ENCODE measurements at places on chromosomes 7 and 10.

DNA sequence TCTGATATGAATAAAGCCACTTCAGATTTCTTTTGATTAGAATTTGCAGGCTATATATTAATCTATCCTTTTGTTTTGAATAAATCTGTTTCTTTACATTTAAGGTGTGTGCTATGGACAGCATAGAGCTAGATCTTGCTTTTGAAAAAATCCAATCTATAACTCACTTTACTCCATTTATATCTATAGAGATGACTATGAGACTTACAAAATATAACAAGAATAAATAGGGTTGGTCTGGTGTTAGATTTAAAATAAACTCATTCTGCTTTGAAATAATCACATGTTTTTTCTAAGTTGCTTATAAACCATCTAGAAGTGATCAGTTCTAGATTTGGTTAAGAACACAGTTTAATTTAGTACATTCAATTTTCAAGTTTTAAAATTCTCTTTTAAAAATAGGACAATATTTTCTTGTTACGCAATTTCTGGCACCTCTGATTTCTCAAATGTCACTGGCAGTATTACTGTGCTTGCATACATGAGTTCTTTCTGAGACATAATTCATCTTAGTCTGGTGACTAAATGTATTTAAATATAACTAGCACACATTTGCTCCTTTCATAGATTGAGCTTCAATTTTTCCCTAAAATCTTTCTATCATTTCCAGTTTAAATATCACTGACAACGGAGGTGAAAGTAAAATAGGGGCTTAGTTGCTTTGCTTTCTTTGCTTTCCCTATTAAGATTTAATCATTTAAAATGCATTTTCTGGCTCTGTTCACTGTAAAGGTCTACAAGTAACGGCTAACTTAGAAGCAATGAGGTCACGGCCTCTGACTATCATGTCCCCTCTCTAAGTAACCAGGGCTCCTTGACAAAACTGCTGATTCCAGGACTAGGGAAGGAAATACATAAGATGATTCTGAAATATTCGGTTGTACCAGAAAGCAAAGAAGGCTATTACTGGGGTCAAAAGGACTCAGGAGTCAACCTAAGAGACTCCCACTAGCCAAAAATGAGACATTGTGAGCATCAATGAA is 89.3 kb downstream of the ICA1 start:
- DNase-seq, result no peak

- DNase-seq, result no peak
Observed at GRCh38 chr10:131271195-131271880, 40.2 kb downstream of the TCERG1L start.

DNA sequence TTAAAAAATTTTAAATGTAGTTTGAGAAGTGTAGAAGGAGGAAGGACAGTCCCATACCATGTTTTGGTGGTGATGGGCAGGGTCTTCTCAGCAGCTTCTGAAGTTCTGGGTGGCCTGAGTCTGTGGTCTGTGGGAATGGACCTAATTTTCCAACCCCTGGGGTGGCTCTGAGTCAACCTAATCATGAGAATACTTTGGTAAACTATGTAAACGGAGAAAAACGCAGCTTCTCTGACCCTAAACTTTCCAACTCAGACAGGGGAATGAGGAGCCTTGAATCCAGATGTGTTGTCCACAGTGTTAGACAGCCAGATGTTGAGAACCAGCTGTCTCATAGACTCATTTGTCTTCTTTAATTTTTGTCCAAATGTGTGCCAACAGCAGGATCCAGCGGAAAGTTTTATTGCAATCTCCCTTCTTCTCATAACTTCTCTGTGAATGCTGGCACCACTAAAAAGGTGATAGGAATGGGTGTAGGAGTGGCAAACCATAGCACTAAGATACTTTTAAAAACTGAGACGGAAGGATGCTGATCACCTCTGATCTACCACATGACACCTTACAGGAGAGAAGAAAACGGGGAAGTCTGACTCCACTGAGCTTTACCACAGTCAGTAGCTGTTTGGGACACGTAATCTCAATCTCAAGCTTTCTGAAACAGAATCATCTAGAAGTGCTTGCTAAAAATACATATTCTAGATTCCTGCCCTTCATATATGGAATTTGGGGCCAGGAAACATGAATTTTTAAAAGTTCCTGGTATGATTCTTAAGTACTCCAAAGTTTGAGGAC is 90.5 kb upstream of the PHYHIPL start:
- DNase-seq, result no peak

GRCh38 chr7:70596598-70596913 is 535.4 kb upstream of the GALNT17 start:
- no peak for DNase-seq

- peak; percentile 55 for DNase-seq
Observed at GRCh38 chr10:106189292-106189691, 975.2 kb downstream of the SORCS1 start.

- no peak for DNase-seq
Observed at GRCh38 chr7:81207801-81208200, 288.9 kb upstream of the SEMA3C start.

DNA sequence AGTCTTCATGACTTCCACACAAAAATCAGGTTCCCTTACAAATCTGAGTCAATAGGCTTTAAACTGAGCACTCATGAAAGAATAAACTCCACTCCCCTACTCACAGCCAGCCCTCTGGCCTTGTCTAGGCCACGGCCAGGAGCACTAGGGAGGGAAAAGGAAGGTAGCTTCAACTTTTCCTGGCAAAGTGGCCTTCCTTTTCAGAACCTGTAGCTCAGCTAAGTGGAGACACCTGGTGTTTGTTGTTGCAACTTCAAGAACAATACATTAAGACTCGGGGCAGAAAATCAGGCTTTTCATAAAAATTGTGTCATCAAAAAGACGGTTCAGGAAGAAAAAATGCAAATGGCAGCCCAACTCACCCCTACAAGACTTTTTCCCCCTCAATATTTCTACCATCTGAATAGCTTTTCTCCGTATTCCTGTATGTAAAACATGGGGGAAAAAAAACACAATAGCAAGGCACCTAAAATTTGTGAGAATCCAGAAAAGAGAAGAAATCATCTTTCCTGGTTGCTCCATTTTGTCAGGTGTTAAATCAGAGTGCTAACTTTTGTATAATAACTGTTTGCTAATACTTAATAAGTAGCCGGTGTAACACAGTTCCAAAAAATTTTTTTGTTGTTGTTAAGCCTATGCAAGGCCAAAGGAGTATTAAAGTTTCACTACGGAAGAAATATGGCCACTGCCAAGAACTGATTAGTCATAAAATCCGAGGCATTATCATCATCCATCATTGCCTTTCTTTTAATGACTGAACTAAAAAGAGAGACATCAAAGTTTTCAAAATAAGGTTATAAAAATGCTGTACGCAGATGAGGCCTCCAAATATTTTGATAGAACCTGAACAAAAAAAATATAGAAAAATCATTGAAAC is 66.2 kb upstream of the ARID5B start:
- peak; percentile 75 for DNase-seq

DNA sequence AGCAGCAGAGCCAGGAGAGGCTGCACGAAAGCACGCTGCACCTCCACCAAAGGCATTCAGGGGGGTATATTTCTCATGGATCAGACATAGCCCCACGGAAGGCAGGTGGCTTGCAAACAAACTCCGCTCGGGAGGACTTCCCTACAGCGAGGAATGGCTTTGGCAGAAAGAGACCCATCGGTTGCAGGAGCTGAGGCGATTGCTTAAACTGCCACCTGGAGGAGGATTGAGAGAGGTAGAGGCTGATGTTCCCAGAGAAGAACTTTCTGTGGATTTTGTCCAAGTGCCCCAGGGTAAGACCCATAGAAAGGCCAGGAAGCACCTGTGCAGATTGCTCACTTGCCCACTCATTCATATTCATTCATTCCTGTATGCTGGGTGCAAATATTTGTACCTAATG is 89.1 kb downstream of the NEUROD6 start:
- DNase-seq, result no peak

- DNase-seq, result no peak
Observed at GRCh38 chr7:70726951-70727378, 405.0 kb upstream of the GALNT17 start.

DNA sequence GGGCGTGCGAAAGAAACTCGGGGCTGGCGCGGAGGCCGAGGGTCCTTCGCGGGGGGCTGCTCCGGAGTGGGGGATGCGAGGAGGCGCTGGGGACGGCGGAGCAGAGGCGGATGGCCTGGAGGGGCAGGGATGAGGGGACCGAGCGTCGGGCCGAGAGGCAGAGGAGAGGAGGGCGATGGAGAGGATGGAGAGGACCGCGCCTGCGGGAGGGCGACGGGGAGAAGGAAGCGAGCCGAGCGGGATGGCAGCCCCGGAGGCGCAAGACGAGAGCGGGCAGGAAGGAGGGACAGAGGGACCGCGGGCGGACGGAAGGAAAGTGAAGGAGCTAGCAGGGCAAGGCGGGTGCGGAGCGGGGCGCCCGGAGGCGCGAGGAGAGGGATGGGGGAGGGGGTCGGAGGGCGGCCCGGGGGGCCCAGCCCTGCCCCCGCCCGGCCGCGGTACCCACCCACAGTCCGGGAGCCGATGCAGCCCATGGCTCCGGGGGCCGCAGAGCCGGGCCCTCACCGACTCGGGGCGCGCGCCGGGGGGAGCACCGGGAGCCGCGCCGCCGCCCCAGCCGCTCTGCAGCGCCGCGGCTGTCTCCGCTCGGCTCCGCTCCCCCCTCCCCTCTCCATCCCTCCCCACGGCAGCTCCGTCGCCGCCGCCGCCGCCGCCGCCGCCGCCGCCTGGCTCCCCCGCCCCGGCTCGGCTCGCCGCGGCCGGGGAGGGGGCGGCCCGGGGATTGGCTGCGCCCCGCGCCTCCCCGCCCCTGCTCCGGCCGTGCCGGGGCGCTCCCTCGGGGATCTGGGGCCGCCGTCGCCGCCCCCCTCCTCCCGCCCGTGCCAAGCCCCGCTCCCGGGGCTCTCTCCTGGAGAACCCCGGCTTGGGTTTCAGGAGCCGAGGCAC is at the start of gene FAM131B:
Gene FAM131B (minus strand): TSS at position 583 of the 885 bp plus-strand sequence. CDS start 110 bp downstream, at position 473.
- DNase-seq, result no peak

DNA sequence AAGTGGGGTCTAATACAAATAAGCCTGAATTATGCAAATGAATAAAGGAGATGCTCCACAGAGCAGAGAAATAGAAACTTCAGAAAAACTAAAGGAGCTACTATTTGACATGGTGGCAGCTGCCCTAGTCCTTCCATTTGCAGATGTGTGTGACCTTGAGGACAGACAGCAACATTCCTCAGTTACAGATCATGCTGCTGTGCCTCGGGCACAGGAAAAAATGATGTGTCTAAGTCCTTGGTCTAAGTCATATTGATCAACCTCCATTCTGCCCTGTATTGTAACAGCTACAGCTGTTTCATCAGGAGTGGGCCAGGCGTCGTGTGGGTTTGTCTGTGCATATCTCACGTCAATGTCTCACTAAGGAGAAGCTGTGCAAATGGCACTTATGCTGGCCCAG is 710.4 kb downstream of the TNS3 start:
- no peak for DNase-seq

DNA sequence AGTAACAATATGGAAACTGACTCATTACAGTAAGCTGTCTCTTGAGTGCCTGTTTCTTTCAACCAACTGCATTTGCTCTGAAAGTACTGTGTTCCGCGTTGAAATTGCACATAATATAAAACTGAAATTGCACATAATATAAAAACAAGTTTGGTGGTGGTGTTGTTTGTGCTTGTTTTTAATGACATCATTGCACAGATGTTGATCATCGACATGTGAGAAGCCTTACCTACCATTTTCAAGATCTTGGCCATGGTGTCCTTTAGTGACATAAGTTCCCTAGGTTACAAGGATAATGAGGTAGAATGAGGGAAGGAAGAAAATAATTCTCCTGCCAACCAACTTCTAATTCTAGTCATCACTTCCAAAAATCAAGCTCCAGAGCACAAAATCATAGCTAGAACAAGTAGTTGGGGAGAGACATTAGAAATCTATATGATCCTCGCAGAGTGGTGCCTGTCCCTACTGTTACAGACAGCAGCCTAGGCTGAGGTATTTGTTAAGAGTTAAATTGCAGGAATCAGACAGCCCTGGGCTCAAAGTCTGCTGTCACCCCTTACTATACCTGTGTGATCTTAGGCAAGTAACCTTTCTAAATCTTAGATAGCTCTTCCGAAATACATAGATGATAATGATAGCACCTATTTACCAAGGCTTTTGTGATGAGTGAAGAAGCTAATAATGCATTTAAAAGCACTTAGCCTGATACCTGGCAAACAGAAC is 29.3 kb downstream of the DOCK4 start:
- DNase-seq, result no peak

DNA sequence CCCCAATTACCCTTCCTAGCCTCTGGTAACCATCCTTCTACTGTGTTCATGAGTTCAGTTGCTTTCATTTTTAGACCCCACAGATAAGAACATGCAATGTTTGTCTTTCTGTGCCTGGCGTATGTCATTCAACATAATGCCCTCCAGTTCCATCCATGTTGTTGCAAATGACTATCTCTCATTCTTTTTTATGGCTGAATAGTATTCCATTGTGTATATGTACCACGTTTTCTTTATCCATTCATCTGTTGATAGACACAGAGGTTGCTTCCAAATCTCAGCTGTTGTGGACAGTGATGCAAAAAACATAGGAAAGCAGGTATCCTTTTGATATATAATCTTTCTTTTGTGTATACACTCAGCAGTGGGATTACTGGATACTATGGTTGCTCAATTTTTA is 51.2 kb downstream of the RAPGEF5 start:
- no peak for DNase-seq

DNA sequence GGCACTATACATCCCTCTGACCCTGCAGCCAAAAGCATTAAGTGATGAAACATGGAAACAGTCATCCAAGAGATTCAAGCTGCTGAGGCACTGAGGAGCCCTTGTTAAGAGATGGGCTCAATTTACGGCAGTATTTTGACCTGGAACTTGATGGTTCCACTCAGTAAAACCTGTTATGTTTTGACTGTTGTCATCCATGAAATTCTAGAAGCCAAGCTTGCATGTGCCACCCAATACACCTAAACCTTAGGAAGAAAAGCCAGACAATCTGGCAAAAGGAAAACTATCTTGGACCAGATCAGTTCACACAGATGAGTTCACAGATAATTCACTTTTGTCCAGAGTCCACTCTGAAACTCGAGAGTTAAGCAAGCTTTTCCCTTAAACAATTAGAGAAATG is 53.2 kb downstream of the ICA1 start:
- no peak for DNase-seq

DNA sequence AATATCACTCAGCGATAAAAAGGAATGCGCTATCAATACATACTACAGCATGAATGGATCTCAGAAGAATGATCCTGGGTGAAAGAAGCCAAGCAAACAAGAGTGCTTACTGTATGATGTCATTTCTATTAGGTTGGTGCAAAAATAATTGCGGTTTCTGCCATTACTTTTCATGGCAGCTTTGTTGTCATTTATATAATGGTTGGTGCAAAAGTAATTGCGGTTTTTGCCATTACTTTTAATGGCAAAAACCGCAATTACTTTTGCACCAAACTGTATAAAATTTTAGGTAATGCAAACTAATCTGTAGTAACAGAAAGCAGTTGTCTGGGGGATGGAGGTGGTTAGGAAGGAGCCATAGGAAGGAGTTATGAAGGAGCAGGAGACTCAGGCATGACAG is 318.3 kb upstream of the ZMIZ1 start:
- no peak for DNase-seq

DNA sequence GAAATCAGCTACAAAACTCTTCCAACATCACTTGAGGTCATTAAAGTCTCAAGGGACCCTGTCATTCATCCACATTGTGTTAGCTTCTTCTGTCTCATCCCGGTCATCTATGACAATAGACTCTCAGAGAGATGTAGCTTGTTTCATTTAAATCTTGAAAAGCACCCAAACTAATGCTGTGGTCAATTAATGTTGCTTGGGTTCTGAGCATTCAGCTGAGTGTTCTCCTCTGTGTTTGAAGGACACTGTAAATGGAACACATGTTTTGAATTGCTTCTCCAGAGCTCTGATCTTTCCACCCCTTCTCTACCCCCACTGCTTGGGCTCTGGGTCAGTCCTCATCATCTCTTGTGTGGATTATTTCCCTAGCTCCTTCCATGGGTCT is 19.6 kb upstream of the ADD3 start:
- no peak for DNase-seq
